ENCODE measurements at places on chromosomes 6 and 20. TPM values are rescaled to one million over a fixed set of nuclear protein-coding genes. Genes with fewer than 3 reads are reported as not detected.

- no peak for DNase-seq
These were observed 80.2 kb downstream of the GRM4 start for GRCh38 chr6:34065466-34066217.

Gene DDO
- total RNA-seq: 10.8 TPM

Gene TINAG
- not detected for total RNA-seq

Gene LPIN3
- total RNA-seq: 16.3 TPM

DNA sequence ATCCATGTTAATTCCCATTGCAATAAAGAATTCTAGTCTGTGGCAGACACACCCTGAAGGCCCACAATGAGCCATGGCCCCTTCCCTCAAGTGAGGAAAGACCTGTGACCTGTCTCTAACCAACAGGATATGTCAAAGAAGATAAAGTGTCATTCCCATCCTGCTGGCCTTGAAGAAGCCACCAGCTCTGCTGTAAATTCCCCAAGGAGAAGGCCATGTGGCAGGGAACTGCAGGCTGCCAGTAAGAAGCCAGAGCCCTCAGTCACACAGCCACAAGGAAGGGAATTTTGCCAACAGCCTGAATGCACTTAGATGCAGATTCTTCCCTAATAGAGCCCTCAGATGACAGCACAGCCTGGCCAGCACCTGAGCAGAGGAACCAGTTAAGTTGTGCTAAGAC lies 24.8 kb downstream of the VIP start:
- no peak for DNase-seq

Gene ANKRD66
- 4.0 TPM for total RNA-seq

- no peak for DNase-seq
These were observed 63.3 kb downstream of the MYLK4 start for GRCh38 chr6:2687456-2687855.

Data from lower lobe of right lung (tissue), 2 donors.